Left lobe of liver (tissue), 2 donors: ENCODE measurements at places on chromosomes 5 and 9.

GRCh38 chr9:131046093-131046380 is 37.1 kb downstream of the LAMC3 start:
- DNase-seq: no peak

GRCh38 chr9:136316896-136317676 is 10.3 kb upstream of the GPSM1 start:
- DNase-seq: no peak

GRCh38 chr9:121230256-121230655 is 28.6 kb upstream of the RAB14 start:
- DNase-seq: no peak

GRCh38 chr5:178588769-178589168 is 1.4 kb downstream of the COL23A1 start:
- DNase-seq: no peak

DNA sequence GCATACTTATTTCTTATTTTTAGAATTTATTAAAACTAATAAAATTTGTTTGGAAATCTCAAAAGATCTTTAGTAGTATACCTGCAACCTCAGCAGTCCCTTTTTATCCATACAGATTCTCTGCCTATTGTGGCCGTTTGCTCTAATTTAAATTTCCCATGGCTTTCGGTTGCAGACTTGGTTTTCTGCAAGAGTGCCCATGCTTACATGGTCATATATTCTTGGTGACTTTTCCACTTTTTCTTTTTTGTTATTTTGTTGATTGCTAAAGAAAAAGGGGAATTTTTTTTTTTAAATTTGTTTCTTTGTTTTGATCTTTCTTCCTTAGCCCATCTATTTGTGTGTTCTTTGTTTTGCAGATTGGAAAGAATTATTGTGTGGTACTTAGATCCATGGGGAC is 20.6 kb downstream of the ZCCHC7 start:
- DNase-seq: no peak

DNA sequence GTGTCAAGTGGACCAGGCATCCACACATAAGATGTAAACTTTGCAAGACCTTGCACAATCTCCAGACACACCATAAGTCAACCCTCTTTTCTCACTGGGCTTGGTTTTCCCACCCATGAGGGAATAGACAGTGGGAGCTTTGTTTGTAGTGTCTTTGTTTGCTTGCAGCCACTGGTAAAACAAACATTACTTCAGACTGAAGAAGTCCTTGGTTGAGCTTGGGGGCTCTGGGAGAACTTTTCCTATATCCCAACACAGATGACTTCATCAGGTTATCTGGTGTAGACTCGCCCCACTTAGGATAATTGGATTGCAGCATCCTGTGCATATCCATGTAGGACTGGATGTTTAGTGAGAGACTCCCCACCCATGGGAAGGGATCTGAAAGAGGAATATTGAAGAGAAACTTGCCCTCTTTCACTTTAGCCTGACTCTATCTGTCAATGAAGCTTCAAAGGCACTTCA is 11.5 kb upstream of the ADGRV1 start:
- no peak for DNase-seq

- DNase-seq: no peak
These were observed 38.0 kb downstream of the WDR41 start for GRCh38 chr5:77454123-77454522.

DNA sequence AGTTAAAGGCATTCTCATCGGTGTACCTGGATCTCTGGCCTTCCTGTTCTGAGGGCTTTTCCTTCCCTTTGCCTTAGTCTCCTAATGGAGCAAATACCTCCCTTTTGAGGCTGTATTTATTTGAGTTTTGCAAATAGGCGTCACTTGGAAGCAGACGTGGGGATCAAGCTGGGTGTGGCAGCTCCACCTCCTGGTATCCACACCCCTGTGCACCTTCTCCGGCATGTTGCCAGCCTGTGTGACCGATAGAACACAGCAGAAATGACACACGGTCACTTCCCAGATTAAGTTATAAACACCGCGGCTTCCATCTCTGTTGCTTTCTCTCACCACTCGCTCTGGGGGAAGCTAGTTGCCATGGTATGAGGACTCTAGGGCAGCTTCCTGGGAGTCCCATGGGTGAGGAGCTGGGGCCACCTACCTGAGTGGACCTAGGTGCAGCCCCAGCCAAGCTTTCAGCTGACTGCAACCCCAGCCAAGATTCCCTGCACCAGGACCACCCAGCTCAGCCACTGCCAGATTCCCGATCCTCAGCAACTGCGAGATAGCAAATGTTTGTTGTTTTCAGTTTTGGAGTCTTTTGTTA is 214.4 kb upstream of the MVB12B start:
- DNase-seq: no peak

DNA sequence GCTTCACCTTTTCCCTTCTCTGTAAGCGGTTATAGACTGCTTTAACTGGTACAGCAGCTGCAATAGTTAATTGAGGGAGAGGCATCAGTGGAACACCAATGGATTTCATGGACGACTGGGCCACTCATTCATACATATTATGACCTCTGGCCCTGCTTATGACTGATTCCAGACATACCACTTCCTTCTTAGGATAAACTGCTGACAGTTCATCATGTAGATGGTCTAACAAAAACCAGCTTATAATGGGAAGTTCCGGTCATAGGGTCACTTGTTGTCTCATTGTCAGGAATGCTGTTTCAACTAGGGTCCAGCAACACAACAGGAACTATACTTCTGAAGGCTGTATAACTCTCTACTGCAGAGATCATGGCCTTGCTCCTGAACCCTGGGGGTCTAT is 265.2 kb upstream of the RASA1 start:
- no peak for DNase-seq

DNA sequence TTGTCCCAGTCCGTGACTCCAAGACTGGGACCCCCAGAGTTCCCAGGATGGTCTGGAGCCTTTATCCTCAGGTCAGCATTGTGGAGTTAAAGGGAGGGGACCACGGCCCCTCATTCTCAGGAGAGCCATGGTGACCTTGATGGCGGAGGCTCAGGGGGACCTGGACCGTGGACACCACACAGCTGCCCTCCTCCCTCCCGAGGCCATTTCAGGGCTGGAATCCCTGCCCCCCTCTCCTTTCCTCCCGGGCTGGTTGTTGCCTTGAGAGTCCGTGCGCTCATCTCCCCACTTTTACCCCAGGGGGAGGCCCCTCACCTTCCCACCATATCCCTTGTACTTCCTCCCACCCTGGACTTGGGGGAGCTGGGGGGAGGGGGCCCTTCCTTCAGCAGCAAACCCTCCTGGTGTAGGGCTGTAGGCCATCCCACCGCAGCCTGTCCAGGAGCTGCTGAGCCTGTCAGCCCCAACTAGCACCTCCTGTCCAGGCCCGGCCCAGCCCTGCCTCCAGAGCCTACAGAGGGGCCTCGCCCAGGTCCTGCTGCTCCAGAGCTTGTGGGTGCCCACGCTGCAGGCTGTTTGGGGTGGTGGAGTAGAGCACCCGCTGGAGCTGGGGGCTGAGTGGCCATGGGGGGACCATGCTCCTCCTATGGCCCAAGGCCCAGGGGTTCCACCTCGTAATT is 14.3 kb upstream of the AJM1 start:
- DNase-seq: no peak

- no peak for DNase-seq
These were observed 917.6 kb upstream of the DMAC1 start for GRCh38 chr9:8717146-8717545.

GRCh38 chr9:127776195-127776923 is 2.1 kb downstream of the SH2D3C start:
- DNase-seq: no peak

GRCh38 chr5:5303242-5303641 is 119.2 kb upstream of the ICE1 start:
- no peak for DNase-seq

DNA sequence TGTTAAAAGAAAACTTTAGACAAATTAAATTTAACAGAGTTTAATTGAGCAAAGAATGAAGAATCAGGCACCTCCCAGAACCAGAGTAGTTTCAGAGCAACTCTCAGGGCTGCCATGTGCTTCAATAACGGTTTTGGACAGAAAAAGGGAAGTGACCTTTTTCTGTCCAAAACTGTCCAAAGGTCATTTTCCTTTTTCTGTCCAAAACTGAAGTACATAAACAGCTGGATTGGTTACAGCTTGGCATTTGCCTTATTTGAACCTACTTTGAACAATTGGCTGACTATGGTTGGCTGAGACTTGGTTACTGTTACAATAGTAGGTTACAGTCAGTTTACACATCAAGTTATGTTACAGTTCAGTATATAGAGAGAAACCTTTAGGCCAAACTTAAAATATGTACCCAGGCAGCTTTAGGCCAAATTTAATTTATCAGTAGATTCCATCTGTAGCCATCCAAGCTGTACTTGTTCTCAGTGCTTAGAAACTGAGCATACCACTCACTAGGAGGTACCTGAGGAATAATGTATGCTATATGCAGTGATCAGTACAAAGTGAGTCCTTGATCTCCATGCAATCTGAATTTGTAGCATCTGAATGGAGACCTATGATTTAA is 44.0 kb downstream of the C9orf85 start:
- no peak for DNase-seq

DNA sequence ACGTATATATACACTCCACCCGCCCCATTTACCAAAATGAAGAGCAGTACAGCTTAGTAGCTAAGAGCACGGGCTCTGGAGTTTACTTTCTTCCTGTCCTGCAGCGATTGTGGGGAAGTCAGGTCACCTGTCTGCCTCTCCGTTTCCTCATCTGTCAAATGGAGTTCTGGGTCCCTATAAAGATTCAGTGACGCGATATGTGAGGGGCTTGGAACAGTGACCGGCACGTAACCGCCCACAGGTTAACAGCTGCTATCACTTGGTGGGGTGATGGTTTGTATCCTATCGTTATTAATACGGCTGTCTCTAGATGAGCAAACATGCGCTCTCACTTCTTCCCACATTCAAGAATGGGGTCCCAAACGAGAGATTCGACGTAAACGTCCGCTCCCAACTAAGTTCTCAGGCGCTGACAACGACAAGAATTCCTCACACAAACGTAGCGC is 426 bp downstream of the FAM114A2 start:
- no peak for DNase-seq

GRCh38 chr5:132190161-132190817 is 37.4 kb downstream of the P4HA2 start:
- DNase-seq: no peak

DNA sequence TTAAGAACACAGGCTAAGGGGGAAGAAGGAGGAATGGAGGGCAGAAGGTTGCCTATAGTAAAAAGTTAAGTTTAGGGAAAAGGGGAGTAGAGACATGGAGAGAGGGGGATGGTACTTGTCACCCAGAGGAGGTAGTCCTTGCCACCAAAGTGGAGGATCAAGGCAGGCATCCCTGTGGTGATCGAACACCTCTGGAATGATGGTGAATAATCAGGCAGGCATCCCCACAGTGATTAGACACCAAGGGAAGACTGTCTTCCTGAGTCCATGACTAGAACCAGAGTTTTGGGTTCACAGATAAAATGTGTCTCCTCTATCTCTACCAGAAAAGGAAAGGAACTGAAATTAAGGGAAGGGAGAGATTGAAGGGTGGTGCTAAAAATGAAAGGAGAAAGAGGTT is 19.2 kb upstream of the HMGCS1 start:
- DNase-seq: no peak

DNA sequence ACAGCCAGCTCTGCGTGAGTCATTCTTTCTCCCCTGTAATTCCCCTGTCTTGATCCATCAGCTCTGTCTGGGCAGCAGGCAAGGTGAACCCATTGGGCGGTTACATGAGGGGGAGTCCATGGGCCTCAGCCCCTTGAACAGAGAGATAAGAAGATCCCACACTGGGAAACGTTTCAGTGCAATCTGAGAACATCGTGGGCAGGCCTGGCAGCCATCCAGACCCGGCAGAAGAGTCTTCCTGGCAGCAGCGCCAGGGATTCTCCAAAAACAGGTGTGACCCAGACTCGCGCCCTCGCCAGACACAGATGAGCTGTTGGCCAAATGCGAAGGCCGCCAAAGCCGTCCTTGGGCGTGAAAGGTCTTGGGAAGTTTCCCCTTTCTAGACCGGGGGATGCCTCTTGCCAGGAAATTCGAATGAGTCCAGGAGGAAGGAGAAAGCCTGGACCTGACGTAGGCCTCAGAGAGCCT is 6.4 kb upstream of the SLC12A7 start:
- DNase-seq: no peak

DNA sequence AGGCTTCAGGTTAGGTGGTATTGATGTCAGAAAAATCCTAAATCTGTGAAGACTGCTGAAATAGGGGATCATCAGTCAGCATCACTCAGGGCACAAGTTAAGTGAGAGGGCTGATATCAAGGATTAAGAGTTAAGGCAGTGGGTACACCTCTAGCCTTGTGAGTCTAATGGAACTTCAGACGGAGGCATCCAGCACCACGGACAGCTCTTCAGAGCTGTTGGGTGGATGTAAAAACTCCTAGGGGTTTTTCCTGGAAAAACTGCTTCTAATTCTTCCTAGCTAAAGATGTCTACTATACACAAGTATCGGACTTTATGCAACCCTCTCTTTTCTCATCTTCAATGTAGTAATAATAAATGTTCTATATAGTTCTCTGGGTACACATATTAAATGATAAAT is 165.9 kb downstream of the SH3GL2 start:
- no peak for DNase-seq

GRCh38 chr9:125929846-125930245 is 182.7 kb downstream of the PBX3 start:
- DNase-seq: no peak

DNA sequence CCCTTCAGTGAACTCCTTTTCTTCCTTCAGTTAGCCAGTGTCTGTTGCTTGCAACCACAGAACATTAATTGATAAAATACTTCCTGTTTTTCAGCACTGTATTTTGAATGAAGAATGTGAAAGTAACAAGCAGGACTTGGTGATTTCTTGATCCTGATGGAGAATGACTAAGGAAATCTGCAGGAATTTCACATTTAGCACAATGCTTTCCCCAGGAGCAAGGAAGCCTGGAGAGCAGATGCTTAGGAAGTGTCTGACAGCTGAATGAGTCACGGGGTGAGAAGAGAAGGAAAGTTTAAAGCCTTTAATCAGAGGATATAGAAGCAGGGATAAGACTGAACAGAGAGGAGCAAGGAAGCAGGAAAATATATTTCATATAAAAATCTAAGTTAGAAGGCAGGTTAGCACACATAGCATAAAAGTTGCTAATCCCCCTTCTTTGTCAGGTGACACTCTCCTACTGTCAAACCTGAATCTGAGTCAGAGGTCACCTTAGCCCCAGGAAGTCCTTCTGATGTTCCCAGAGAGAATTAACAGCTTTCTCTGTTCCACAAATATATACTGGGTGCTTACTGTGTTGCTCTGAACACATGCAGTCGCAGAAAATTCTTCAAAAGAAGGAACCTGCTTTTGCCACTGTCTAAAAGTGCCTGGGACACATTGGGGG is 59.7 kb downstream of the GNA14 start:
- no peak for DNase-seq

DNA sequence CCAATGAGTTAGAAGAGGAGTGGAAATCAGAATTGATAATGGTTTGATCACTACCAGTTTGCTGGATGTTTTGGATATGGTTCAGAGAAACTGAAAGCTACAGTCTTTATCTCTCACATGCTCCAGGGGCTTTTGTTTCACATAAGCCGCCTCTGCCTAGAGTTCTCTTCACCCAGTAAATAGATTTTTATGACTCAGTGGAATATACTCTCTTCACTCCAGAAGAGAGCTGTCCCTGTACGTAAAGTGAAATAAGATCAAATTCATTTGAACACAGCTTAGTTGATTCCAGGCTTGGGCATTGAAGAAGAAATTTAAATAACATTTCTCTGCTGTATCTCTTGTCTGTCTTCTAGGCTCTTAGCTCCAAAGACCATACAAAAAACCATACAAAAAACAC is 184.9 kb downstream of the TRPM3 start:
- no peak for DNase-seq
